ENCODE measurements at places on chromosomes 5 and 9.

DNA sequence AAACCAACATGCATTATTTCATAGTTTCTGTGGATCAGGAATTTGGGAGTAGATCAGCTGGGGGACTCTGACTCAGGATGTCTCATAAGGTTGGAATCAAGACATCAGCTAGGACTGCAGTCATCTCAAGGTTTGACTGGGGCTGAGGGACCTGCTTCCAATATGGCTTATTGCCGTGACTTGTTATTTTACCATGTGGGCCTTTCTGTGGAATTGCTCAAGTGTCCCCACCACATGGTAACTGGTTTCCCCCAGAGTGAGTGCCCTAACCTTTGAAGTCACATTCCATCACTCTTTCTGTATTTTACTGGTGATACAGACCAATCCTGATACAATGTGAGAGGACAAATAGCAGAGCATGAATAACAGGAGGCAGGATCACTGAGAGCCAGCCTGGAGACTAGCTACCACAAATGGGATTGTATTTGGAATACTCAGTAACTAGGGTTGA lies 70.2 kb upstream of the ELL2 start:
- no peak for DNase-seq

- DNase-seq: no peak
Observed at GRCh38 chr5:38678076-38678475, 121.6 kb upstream of the LIFR start.

DNA sequence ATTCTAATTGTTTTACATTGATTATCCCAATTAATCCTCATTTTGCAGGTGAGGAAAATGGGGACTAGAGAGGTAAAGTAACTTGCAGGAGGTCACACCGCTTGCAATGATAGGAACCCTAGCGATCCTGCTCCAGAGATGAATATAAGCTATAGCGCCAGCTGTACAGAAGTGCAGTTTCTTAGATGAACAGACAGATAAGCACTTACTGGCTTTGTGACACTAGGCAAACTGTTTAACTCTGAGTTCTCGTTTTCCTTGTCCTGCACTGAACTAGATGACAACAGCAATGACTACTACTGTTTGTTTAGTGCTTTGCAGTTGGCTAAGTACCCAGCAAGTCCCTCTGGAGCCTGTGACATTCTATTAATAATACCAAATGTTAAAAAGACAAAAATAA lies 11.1 kb downstream of the LHX6 start:
- DNase-seq: no peak

DNA sequence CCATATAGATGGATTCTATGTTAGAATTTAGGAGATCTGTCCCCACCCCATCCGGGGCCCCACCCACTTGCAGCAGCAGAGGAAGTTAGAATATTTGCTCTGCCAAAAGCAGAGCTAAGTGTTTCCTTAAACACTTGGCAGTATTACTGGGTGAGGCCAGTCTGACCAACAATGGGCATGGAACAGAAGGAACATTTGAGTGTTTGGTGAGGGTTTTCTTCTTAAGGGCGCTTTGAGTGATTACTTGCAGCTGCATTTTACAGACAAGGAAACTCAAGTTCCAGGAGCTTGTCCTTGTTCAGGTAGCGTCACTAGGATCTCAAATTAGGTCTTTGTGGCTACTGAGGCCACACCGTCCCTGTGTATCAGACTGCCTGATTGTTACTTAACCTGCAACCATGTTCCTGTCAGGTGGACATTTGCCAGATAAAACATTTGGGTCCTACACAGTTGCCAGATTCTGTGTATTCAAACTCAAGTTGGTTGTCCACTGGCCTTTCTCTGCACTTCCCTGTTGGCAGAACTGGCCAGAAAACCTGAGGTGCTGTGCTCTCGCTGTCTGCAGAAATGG lies 59.3 kb downstream of the SLC46A2 start:
- no peak for DNase-seq

- DNase-seq: no peak
Observed at GRCh38 chr5:138490648-138491283, 25.5 kb downstream of the EGR1 start.

DNA sequence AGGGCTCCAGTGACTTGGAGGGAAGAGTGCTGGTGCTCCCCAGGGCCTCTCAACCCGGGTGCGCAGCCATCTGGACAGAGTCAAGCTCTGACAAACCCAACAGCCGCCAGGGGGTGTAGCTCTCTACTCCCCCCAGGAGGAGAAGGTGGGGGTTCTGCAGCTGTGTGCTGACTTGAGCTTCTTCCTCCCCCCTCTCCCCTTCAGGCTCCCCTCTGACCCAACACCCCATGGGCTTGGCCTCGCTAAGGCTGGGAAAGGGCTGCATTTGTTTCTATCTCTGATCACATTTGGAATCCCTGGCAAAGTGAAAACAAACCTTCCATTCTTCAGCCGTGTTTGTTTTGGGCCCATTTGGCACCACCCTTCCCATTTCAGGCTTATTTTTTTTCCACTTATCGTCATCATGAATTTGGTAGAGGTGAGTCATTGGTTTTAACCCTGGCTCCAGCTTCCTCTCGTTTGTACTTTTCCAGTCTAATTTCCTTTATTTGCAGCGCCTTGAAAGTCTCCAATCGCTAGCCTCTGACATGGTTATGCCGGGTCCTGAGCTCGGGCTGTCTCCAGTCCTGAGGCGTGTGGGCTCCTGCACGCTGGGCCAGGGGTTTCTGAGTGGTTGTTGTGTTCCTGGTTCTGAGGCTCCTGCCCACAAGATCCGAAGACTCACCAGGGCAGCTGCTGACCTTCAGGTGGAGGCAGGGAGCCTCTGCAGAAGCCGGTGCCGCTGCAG lies 36.1 kb downstream of the DAP start:
- no peak for DNase-seq

GRCh38 chr5:59436364-59437148 lies 457.0 kb downstream of the PDE4D start:
- DNase-seq: no peak

- DNase-seq: no peak
Observed at GRCh38 chr5:37047947-37048346, 171.4 kb downstream of the NIPBL start.

- DNase-seq: no peak
Observed at GRCh38 chr5:92504346-92504745, 1076.7 kb downstream of the NR2F1-AS1 start.

- no peak for DNase-seq
Observed at GRCh38 chr9:107367727-107368502, 84.8 kb downstream of the RAD23B start.

- no peak for DNase-seq
Observed at GRCh38 chr5:119333421-119333851, 22.4 kb upstream of the TNFAIP8 start.
